ENCODE measurements at places on chromosomes 3 and 15.

DNA sequence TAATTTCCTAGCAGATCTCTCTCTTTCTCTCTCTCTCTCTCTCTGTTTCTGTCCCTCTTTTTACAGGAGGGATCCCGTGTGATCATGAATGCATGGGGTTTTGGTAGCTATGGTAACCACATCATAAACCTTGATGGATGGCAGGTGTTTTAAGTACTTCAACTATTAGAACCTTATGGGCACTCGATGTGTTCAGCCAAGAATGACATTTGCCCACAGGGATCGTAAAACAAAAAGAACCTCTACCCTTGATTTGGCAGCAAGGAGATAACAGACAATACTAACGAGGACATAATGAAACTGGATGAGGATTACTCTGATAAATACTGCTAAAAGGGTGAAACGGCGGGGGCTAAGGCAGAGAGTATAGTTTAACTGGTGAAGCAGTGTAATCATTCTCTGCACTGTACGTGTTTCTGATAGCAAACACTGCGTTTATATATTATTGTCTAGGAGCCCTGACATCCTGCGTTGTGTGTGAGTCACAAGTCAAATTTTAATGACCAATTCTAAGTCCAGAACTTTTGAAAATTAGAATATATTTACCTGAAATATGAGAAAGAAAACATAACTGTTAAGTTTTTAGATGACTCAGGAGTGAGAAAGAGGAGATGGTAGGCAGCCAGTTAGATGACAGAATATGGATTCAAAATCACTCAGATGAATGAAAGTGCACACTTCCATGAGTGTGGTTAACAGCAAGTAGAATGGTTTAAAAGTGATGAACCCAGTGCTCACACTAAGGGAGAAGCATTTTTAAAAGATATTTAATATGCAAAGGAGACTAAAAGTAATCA is 80.3 kb downstream of the OTOL1 start:
- no peak for DNase-seq

DNA sequence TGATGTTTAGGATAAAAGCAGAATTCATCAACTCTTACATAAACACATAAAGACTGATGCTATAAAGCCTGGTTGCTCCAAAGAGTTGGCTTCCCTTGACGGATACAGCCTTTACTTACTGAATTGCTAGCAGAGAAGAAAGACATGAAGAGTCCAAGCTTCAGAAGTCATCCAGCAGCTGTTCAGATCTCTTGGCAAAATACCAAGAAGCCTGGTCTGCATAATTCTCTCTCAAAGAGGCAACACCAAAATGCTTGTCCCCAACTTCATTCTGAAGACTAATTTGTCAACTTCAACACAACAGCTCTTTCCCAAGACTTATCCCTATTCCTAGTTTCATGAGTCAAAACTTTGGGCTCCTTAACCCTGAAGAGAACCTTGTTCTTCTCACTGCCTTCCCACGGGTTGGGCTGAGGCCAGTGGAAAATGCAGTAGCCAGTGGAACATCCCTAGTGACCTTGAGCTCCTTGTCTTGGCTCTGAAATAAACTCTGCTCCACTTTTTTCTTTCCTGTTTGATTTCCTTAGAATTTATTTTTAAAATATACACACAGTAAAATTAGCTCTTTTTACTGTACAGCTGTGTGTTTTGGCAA is 119.2 kb upstream of the THBS1 start:
- no peak for DNase-seq

GRCh38 chr15:74497584-74497983 is 36.6 kb upstream of the UBL7 start:
- no peak for DNase-seq

- DNase-seq: no peak
Measured at GRCh38 chr3:186844908-186845307, 2.4 kb downstream of the ADIPOQ start.

- no peak for DNase-seq
Measured at GRCh38 chr3:41893977-41894376, 67.9 kb downstream of the ULK4 start.

DNA sequence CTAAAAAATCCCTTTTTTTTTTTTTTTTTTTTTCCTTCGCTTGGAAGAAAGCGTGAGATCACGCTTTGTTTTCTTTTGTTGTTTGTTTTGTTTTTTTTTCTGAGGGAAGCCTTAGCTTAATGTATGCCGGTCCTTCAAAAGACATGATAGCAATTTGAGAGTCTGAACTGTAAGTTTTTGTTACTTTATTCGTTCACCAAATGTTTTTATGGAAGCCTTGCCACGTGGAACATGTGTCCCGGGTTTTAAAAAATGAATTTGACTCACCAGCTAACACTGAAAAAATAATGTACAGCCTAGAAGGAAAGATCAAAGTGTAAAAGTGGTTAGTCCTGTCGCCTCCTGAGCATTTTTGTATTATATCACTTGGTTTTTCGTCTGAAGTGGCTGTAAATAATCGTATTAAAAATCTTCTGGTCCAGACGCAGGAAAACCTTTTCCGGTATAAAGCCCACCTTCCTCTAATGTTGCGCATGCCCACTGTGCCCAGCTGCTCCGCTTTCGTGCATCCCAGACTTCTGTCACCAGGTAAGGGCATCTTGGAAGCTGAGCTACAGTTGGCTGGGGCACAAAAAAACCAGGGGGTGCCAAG is 795 bp upstream of the MYNN start:
- peak; percentile 80 for DNase-seq

DNA sequence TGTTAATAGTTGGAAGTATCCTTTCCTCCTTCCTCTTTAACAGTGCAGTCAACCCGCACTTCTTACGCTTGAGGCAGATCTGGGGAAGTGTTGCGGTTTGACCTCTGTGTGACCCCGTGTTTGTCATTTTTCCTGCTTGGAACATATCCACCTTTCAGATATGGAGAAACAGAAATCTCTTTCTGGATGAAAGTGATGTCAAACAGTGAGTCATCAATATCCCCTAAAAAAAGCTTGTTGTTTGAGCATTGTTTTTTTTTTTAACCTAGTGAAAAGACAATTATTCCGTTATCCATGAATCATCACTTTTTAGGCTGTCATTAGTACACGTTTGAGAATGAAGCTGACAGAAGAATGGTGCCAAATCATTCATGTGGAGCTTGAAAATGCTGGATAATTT is 293.7 kb downstream of the ARPP21 start:
- DNase-seq: no peak

- no peak for DNase-seq
Measured at GRCh38 chr3:59069838-59070237, 20.0 kb upstream of the CFAP20DC start.

DNA sequence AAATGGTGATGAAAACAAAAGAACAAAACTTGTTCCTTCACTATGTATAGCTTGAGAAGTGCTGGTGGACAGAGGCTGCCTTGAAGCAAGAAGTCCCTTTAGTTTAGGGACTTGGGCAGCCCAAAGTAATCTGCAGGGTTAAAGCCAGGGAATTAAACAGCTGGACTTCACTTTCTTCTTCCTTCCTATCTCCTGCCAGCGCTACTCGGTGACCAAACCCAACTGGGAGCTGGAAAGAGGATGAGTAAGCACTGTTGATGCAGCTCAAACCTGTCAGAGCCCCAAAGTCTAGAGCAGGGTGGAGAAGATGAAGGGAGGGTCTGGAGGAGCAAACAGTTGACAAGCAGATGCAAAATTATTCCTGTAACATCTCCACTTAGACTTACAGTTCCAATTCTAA is 73.1 kb upstream of the FBN1 start:
- DNase-seq: no peak

GRCh38 chr3:192887047-192887446 is 30.6 kb downstream of the MB21D2 start:
- DNase-seq: no peak

DNA sequence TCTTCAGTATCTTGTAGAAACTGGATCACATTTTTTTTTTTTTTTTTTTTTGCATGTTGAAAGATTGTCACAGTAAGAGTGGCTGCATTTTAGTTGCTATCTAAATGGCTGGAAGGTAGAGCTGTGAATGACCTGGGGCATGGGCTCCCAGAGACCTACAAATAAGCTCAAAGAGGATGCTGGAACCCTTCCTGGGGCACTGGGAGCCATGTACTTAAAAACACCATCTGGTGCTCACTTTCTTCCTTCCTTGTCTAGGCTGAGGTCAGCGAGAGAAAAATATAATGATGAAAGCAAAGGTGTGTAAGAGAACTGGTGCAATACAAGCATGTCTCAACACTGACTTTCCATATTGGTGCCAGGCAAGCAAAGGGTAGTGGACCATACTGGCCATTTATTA is 323.9 kb downstream of the SV2B start:
- no peak for DNase-seq

DNA sequence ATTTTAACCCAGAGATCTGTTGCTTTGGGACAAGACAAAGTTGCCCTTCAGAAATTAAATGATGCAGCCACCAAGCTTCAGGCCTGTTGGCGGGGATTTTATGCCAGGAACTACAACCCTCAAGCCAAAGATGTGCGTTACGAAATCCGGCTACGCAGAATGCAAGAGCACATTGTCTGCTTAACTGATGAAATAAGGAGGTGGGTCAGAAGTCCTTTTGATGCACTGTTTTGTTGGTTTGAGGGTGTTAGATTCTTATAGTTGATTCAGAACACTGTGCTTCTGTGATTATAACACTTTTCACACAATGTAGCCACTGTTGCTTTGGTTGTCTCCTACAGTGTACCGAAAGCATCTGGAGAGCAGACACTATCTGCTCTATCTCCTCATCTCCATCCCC is 20.8 kb upstream of the NXPE3 start:
- DNase-seq: no peak

GRCh38 chr3:158098309-158098639 is 7.9 kb downstream of the SHOX2 start:
- no peak for DNase-seq

GRCh38 chr15:57545995-57546394 is 45.7 kb upstream of the MYZAP start:
- DNase-seq: no peak

DNA sequence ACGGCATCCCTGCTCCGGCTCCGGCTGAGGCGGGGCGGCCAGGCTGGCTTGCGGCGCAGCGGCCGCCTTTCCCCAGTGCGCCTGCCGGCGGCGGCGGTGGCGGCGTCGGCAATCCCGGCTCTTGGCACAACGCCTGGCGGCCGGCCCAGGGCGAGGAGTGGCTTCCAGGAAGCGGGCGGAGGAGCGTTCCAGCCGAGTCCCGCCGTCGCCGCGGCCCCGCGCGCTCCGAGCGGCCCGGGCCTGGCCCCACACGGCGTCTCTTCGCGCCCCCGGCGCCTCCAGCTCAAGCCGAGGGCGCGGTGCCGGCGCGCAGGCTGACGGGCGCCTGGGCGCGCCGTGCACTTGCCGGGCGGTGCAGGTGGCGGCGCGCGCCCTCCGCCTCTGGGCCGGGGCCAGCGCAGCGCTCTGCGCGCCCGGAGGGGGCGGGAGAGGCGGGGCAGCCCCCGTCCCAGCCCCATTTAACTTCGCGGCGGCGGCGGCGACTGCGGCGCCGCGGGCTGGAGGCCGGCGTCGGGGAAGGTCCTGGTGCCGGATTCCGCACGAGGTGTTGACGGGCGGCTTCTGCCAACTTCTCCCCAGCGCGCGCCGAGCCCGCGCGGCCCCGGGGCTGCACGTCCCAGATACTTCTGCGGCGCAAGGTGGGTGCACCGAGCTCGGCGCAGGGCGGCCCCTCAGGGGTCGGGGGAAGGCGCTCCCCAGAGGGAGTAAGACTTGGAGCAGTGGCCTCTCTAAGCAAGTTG is at the start of gene ADAMTSL3:
TSS of gene ADAMTSL3 (plus strand) at position 485 of the 740 bp plus-strand sequence. CDS start 1,639 bp downstream, outside the sequence.
- DNase-seq: no peak

DNA sequence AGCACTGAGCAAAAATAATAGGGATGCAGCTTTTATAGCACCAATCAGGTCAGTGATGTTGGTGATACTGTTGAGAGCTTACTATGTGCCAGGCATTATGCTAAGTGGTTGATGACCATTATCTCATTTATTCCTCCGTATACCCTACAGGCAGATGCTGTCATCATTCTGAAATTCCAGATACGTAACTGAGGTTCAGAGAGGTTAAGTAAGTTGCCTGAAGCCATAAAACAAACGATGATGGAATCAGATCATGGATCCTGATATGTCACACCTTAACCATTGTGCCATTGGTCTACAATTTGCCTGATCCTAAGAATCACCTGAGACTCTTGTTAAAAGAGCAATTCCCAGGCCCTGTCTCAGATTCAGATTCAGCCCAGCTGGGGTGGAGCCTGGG is 49.5 kb downstream of the ST6GAL1 start:
- DNase-seq: no peak

- no peak for DNase-seq
Measured at GRCh38 chr15:99110581-99111320, 5.9 kb downstream of the SYNM start.

All from cerebellar nuclear complex (tissue), 1 donor.